GM06990 (cell line): ENCODE measurements at places on chromosomes 4 and X.

DNA sequence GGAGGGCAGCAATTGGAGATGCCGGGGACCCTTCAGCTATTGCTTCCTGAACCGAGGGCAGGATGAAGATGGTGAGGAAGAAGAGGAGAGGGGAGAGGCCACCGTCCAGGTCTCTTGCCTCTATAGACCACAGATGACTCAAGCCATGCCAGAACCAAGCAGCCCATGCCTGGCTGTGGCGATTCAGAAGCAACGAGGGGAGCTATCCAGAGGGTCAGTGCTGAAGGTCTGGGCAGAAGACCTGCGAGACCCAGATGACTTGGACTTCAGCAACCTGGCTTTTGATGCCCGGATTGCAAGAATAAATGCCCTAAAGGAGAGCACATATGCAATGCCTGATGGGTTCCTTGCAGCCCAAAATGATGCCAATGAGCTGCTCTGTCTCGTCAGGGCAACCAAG is 70.2 kb upstream of the PRPS2 start:
- no peak for DNase-seq

- DNase-seq, result no peak
Observed at GRCh38 chrX:141669689-141670088, 28.9 kb downstream of the SPANXD start.

- no peak for DNase-seq
Observed at GRCh38 chrX:2468261-2469195, 32.2 kb downstream of the DHRSX start.

DNA sequence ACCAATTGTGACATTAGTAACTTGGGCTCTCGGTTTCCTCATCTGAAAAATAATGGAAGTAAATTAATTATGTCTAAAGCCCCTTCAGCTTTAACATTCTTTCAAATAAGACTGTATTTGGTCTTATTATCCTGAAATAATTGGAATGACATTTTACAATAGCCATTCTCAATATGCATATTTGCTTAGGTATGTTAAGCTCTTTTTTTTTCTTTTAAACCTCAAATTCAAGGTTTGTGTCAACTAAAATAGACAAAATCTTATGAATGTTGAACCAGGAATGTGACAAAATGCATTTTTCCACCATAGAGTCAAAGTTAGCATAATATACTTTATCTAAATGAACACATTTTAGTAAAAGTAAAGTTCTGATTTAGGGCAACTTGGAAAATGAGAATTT is 34.4 kb upstream of the TET2 start:
- DNase-seq, result no peak

DNA sequence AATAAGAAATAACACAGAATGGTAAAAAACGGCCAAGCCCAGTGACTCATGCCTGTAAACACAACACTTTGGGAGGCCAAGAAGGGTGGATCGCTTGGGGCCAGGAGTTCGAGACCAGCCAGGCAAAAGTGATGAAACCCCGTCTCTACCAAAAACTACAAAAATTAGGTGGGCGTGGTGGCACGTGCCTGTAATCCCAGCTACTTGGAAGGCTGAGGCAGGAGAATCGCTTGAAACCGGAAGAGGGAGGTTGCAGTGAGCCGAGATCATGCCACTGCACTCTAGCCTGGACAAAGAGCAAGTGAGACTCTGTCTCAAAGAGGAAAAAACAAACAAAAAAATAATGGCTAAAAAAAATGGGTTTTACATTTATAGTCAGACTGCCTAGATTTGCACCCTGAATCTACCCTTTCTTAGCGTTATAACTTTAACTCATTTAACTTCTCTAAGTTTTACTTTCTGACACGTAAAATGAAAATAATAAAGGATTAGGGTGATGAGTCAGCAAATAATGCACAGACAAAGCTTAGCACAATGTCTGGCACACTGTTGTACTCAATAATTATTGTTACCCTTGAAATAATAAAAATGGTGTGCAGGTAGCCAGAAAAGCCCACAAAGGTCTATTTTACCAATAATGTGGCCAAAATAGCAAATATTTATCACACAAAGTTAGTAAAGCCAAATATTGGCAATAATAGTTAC is 55.0 kb downstream of the ATP11C start:
- DNase-seq, result no peak

DNA sequence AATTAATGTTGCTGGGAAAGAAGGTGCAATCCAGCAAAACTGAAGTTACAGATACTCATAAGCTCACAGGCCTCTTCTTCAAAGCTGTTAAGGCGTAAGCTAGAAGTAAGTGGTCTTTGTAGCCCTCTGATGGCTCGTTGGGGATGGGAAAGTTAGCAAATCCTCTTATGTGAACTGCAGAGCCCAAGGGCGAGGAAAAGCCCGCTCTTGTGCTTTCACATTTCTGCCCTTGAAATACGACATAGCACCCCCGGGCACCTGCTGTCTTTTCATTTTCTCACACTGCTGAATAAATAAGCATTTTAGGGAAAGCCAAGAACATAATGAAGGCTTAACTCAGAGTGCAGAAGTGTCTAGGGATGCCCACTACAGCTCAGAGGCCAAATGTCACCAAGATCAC is 73.1 kb upstream of the SORBS2 start:
- no peak for DNase-seq

- no peak for DNase-seq
Observed at GRCh38 chr4:87427518-87427868, 5.1 kb downstream of the NUDT9 start.

DNA sequence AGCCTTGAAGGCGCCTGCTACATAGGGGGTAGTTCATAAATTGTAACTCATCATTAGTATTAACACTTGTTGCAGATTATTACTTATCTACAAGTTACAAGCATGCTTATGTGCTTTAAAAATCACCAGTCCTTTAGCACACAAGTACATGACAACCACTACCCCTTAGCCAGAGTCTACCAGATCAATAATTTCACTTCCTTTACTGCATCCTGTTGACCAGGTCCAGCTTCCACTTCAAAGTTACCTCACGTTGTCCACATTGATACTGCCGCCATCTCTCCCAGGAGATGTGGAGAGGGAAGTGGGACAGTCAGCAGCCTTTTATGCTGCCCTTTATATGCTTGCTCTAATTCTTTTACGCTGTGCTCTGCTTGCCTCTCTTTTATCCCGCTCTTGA is 231.3 kb upstream of the CXXC4 start:
- DNase-seq, result no peak

DNA sequence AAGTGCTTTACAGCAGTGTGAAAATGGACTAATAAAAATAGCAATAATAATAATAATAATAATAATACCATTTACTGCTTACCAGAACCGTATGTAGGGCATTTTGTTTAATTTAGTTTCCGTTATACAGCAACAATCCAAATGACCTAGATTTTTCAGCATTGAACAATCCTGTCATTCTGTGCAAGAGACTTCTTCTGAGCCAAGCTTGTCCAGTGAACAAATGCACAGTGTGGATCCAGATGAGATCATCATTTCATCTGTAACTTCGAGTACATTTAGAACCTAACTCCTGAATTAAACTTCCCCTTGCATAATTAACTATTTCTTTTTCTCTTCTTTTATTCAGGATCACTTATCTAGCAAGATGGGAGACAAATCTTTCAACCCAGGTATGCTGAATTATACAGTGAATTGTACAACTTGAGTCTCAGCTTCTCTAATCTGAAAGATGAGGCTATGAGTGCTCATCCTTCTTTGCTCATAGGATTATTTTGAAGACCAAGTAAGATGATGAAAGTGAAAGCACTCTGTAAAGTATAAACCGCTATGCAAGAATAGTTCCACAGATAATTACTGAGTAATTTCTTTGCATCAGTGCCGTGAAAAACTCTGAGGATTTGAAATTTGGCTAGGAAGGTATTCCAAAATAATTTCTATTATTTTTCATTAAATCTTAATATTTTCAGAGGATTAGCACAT is 6.6 kb downstream of the CLNK start:
- DNase-seq, result no peak

DNA sequence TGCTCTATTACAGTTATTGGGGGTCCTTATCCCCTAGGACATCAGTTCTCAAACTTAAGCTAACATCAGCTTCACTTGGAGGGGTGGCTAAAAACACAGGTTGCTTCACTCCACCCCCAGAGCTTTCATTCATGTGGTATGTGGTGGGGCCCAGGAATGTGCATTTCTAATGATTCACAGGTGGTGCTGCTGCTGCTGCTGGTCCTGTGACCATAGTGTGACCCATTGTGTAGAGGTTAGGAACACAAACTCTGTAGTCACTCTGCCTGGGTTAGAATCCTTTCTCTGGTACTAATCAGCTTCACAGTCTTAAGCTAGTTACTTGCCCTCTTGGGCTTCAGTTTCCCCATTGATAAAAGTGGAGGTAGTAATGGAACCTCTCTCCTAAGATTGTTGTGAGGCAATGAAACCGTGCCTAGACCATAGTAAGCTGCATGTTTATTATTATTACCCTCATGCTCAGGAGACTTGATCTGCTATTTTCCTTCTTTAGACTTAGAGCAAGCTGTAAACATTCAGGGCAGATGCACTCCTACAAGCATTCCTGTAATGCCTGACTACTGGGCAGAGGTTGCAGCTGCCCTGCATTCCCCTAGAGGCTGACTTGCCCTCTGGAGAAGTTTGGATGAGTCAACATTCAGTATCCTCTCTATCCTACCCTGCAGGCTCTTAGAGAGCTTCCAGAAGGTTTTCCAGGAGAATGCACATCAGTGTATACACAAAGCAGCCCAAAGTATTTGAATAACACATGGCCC is 94.1 kb upstream of the ACSL4 start:
- DNase-seq, result no peak

DNA sequence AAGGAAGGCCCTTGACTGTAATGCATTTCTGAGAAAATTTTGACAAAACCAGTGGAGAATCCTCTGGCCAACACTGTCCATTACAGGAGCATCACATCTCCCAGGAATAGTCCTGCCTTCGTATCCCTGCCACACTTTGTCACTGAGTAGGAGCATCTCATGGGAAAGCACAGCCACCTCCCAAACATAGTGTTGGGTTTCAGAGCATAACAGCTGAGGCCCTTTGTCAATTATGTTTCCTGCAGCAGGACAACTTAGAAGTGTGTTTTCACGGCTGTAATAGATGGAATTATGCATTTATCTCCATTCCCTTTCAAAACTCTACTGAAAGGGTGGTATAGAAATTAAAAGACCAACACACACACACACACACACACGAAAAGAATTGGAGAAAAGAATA is 91.1 kb upstream of the SMAD1 start:
- DNase-seq, result no peak

GRCh38 chr4:4572821-4573220 is 31.0 kb upstream of the STX18 start:
- DNase-seq, result no peak

DNA sequence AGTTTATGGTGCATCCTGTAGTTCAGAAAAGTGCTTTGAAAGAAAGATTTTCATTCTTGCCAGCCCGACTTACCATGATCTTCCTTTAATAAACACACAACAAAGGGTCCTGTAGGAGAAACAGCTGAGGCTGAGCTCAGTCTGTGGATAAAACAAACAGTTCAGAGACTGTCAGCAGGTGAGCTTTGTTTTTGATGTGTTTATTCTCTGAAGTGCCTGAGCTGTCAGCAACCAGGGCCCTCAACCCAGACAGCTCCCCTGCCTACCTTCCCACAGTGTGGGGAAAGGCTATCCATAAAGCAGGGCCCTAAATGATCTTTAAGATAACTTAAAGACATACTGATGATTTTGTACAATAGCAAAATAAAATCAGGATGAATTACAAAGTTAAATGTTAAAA is 459.2 kb upstream of the GALNT7 start:
- DNase-seq, result no peak

DNA sequence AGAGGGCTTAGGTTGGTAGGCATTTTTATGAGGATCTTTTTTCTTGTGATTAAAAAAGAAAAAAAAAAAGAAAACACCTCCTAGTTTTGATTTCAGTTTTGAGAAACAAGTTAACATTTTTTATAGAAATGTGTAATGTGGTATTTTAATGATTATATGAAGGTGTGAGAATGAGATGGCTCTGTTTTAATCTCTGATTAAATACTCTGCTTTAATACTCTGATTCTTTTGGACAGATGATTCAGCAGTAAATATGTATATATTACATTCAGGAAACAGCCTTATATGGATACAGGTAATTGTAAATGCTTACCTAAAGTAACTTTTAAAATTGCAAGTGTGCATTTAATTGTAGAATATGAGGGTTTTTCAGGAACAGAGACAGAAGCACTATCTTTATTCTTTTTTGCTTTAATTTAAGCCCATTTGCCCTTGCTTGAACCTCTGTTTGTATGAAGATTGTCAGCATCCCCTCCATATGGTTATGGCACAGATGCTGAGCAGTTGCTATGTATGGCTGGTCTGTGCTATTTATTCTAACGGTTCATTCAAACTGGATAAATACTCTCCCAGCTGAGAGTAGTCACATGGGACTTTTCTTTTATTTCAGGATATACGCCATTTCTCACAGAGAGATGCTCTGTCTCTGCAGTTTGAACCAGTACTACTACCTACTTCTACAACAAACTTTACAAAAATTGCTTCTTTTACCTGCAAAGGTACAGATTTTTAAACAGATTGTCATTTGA is 101.0 kb upstream of the TLR2 start:
- no peak for DNase-seq

- no peak for DNase-seq
Observed at GRCh38 chr4:7112656-7113055, 44.8 kb upstream of the GRPEL1 start.

- no peak for DNase-seq
Observed at GRCh38 chr4:7059662-7060061, 8.2 kb downstream of the GRPEL1 start.

DNA sequence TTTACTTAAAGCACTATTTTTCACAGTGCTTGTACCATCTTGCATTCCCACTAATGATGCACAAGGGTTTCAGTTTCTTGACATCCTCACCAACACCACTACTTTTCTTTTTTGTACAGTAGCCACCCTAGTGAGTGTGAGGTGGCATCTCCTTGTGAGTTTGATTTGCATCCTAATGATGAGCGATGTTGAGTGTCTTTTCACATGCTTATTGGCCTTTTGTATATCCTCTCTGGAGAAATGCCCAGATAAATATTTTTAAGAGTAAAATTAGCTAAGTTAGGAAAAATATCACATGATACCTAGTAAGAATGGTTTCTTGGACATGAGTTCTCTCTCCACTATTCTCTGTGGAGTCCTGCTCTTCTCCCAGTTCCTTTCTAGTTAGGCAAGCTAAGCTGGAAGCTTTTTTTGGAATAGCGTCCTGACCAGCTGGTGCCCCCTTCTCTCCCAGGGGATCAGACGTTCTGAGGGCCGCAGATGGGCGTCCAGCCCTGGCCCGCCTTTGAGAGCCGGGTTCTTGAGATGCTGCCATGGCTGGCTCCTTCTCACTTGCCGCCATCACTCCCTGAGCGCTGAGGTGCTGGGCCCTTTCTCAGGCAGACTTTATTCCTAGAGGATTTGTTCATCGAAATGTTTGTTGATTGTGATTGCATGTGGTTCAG is 132.1 kb downstream of the ARHGAP10 start:
- no peak for DNase-seq
